HT-29 (cell line): ENCODE measurements at places on chromosomes 2 and 18. TPM values are rescaled to one million over a fixed set of nuclear protein-coding genes. Genes with fewer than 3 reads are reported as not detected.

ERFE gene
- total RNA-seq, result 4.0 and 4.5 TPM in 2 replicates

DNA sequence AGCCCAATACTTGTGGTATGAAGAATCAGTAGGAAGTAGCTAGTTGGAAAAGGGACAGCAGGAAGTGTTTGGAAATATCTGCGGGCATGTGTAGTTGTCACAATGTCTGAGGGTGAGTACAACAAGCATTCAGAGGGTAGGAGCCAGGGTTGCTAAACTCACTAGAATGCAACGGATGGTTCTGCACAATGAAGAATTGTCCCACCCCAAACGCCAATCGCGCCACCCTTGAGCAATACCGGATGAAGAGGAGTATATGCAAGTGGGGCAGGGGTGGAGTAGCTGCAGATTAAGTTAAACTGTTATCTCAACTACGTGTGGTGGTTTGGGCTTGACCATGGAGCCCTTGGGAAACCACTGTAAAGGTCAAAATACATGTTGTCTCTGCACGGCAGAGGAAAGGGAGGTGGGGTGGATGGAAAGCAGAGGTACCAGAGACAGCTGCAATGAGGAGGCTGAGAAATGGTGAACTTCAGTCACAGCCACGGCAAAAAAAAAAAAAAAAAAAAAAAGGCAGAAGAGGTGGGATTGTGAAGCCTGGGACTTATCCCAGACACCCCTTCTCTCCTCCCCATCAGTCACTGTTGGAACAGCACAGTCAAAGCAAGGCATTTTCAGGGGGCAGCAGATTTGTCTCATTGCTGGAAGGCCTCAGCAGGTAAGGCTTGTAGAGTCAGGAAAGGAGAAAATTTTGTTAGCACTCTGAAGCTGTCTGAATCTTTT is 5.2 kb downstream of the CCL20 start:
- peak; percentile 75 for DNase-seq

PARD6G gene
- total RNA-seq, result 0.18 and 0.20 TPM in 2 replicates

DNA sequence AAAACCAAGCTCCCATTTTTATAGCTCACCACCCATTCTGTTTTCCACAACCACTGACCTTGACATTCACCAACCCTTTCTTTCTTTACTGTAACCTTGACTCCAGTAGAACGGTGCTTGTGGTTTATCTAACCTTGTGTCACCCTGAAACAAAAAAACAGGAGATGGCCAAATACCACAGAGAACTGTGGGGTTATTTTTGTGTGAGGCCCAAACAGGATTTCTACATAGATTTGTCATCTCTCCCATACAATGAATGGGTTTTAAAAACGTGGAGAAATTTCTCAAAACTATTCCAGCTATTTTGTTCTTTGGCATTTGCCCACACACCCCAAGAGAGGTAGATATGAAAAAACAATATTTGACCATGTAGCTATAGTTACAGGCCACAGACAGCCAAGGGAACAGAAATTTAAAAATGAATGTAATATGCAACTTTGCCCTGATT is 231.3 kb upstream of the TANK start:
- DNase-seq, result no peak

ASB18 gene
- not detected in 2 replicates for total RNA-seq

CCDC74B gene
- total RNA-seq, result 0.33 and 2.0 TPM in 2 replicates

DNA sequence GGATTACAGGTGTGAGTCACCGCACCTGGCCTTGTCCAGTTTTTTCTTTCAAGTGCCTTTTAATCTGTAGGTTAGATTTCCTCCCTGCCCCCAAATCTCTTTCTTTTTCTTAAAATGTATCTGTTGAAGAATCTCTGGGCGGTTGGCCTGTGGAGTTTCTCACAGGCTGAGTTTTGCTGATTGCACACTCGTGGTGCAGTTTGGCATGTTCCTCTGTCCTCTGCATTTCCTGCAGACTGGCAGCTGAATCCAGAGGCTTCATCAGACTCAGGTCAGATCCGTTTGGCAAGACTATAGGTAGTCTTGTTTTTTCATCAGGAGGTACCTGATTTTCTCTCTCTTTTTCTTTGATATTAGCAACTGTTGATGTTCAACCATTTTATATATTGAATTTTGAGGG is 5.5 kb downstream of the CASP10 start:
- DNase-seq, result no peak
